Dermis blood vessel endothelial cell (primary cell): ENCODE measurements at places on chromosomes 5 and 9. TPM values are rescaled to one million over a fixed set of nuclear protein-coding genes. Genes with fewer than 3 reads are reported as not detected.

GRCh38 chr9:115192835-115193525 is 75.0 kb upstream of the TNC start:
- no peak for DNase-seq

DNA sequence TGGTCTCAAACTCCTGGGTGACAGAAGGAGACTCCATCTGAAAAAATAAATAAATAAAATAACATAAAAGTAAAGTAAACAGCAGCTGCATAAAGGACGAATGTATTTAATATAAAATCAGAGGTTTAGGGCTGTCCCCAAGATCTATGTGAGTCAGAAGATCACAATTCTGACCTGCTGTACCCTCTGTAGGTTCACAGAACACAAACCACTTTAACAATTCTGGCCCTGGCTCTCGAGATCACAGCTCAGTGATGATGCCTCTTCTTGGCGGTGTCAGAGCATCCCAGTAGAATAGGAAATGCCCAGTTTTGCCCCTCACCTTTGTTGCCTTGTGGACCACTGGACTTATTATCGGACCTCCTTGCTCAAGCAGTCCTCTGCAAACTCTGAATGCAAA is 380.9 kb downstream of the TLE1 start:
- no peak for DNase-seq

GRCh38 chr5:75078027-75078426 is 25.7 kb upstream of the GCNT4 start:
- DNase-seq = no peak

DNA sequence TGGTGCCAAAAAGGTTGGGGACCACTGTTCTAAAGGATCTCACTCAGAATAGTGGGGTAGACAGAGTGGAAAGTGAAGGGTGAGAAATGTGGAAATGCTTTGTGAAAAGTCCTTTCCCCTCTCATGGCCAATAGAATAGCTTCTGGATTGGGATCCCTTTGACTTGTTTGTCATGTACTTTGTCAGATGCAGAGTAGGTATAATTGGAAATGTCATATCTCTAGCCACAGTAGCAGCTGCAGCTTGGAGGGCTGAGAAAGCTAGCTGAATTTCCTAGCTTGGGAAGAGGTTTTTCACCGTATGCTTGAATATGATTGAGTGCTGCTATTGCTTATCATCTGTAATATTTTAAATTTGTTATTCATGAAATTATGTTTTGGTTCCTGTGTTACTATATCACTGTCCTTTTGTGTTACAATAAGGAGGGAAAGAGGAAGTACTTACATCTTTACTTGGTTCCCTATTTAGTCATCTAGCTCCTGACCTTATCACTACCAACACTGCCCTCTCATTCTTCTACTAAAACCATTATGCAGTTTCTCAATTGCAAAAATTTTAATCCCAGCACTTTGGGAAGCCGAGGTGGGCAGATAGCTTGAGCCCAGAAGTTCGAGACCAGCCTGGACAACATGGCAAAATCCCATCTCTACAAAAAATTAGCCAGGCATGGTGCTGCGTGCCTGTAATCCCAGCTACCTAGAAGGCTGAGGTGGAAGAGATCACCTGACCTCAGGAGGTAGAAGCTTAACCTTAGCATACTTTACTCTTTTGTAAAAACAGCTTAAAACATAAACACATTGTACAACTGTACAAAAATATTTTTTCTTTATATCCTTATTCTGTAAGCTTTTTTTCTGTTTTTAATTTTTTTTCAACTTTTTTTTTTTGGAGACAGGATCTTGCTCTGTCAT is 12.4 kb downstream of the SLC30A5 start:
- DNase-seq = no peak

DNA sequence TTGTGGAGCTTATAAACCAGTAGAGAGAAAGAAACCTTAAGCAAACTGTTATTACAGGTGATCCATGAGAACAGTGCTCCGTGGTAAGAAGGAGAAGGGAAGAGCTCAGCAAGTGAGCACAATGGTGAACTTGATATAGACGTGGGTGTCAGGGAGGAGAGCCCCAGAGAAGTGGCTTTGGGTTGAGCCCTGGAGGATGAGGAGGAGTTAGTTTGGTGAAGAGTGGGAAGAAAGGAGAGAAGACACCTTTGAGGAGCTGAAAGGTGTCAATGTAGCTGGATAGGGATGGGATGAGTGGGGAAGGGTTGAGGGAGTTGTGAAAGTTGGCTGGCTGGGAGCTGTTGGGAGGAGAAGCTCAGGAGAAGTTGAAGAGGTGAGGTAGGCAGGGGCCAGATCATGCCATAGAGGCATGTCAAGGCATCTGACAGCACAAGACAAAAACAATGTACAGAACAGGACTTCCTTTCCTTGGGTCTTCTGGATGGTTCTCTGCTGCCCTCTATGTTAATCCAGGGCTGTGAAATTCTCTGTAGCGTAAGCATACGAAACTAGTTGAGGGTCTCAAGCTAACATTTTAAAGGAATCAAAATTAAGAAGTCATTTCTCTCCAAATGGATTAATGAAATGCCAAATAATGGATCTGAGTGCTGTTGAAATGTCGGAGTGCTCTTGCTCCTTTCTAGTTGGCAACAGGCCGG is 501.9 kb downstream of the KDM4C start:
- no peak for DNase-seq

- no peak for DNase-seq
These were observed 375.7 kb upstream of the CCNH start for GRCh38 chr5:87788416-87788815.

DNA sequence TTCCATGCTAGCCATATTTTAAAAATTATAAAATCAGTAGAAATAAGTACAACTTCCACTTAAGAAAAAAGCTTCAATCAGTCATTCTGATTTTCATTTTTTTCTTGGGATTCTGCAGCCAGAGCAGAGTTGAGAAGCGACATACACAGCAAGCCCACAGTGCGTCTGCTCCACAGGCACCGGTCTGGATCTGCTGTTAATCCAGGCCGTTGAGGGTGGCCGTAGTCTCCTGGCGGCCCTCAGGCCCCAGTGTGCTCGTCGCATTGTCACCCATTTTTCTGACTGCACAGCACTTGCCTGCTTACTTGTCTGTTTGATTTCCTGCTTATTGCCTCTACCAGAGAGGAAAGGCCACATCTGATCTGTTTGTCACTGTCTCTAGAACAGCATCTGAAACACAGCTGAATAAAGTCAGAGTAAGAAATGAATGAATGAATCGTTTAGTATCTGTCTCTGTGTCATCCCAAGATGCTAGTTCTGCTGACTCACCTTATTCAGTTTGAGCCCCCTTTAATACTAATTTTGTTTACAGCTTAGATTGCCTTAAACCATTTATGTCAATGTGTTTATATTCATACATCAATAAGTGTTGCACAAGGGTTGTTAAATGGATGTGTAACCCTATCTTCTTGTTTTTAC is 11.6 kb upstream of the ASPN start:
- no peak for DNase-seq

DNA sequence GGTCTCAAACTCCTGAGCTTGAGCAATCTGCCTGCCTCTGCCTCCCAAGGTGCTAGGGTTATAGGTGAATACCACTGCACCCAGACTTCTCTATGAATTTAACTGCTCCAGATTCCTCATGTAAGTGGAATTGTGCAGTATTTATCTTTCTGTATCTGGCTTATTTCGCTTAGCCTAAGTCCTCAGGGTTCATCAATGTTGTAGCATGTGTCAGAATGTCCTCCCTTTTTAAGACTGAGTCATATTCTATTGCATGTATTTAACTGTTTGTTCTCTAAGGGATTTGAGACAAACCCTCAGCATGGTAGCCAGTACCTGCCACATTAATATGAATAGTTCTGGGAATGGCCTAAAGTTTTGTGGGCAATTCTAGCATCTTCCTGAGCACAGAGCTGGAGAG is 53.9 kb upstream of the TUT7 start:
- no peak for DNase-seq

GRCh38 chr9:113929634-113930389 is 53.7 kb downstream of the ZNF618 start:
- peak; percentile 97 for DNase-seq

- peak; percentile 26 for DNase-seq
These were observed 165.0 kb upstream of the MPDZ start for GRCh38 chr9:13444245-13445102.

GRCh38 chr9:94980947-94981722 is 254.6 kb downstream of the AOPEP start:
- no peak for DNase-seq

GRCh38 chr9:36317766-36318165 is 59.5 kb upstream of the GNE start:
- DNase-seq = peak; percentile 20

DNA sequence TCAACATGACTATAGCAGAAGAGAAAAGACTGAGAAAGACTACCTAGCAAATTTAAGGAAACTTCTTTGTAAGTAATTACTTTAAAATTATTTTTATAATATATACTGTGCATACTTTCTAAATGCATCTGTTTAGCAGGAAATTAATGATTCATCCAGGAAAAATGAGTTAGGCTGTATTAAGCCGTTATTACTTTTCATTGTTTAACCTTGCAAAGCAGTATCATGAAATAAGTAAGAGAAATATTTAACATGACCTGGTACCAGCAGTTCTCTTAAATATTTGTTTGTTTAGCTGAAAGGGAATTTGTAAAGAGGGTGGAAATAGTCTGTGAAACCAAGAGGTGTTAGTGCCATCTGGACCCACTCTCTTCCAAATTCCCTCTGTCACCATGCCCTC is 175.0 kb downstream of the GNAQ start:
- peak; percentile 57 for DNase-seq

GRCh38 chr9:104948277-104948676 is 20.3 kb upstream of the ABCA1 start:
- DNase-seq = no peak

DNA sequence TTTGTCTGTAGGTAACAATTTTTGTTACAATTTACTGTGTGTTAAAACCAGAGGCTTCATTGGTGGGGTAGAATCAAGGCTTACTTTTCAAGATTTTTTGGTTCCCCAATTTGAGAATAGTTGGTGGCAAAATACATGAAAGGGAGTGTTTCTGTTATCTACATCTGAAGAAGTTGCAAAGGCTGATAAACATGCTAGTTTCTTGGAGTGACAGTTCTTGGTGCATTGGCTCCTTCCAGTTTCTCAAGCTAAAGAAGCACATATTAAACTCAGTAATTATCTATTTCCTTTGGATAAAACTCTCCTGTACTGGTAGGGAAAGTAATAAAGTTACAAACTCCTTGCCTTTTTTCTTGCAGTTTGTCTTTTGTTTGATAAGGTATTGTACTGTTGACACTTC is 5.9 kb downstream of the MACIR start:
- DNase-seq = no peak

DNA sequence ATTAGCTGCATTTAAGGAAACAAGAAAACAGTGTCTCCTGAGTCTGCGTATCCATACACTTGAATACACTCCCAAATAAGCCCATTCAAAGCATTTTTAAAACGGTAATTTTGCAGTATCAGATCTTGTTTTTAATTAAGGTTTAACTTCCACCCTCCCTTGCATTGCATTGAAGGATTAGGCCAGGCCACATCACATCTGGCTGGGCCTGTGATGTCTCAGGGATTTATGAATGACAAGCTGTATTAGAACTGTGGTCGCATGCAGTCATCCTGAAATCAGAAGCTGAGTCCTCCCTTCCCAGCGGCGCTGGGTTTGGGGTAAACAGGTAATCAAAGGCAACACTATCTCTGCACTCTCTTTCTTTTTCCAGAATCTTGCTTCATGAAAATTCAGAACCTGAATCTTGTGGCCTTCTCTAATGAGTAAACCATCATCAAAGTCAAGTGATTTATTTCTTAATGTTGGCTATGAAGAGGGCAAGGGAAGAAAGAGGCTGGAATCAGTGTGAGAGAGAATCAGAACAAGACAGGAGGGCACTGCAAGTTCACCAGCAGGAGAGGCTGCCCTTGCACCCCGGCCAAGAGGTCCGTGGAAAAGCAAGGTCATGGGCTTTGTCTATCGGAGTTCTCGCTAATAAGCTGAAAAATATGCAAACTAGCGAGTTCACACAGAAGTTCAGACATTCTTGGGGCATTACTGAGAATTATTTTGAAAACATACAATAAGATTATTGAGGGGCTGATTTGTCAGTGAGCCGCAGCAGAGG is 80.0 kb upstream of the ZSWIM6 start:
- no peak for DNase-seq

GRCh38 chr9:136754059-136754572 is 3.9 kb downstream of the LCN8 start:
- no peak for DNase-seq

DNA sequence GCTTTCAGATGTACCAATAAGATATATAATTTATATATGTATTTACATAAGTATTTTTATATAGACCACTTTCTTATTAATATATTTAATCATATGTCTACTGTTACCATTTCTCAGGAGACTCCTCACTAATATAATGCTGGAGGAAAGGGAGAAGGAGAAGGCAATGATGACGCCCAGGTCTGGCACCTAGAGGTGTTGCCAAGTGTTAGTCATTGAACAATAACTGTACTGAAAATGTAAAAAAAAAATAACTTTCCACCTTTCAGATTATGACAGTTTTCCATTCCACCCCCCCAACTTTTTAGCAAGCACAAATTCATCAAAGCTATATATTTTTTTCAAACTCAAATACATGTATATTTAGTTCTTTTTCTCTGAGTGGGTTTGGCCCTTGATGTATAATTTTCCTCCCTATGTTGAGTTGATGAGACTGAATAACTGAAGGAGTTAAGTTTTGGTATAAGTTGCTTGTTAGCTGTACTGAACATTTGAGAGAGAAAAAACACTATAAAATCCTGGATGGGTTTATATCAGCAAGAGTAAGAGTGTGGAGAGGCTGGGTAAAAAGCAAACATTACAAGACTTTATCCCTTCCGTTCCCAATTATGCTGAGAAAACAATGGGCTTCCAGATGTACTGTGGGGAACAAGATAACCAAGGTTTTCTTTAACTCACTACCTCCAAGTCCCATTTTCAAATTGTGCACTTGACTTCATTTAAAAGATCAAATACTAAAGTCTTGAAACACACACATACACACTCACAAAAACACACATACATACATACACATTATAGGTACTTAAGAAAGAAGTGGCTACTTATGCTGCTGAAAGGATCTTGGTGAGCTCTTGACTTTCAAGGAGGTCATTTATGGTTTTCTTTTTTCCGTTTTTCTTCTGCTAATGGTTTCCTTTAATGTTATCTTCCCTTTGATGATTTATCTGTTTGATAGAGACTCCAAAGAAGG is 142.8 kb upstream of the IFNE start:
- peak; percentile 29 for DNase-seq

- DNase-seq = no peak
These were observed 62.4 kb downstream of the TAF11L14 start for GRCh38 chr5:17696627-17697026.

- DNase-seq = peak; percentile 35
These were observed 16.3 kb upstream of the SLC12A7 start for GRCh38 chr5:1127959-1128785.

- DNase-seq = no peak
These were observed 19.3 kb downstream of the PGGT1B start for GRCh38 chr5:115243412-115243811.

- DNase-seq = no peak
These were observed 113.2 kb downstream of the EGFLAM start for GRCh38 chr5:38371596-38371995.

Gene ARL10
- 14.7 and 15.0 TPM in 2 replicates for total RNA-seq

Gene LCN12
- total RNA-seq = not detected in 2 replicates

Gene C9orf50
- not detected in 2 replicates for total RNA-seq

Gene C5orf52
- total RNA-seq = not detected in 2 replicates

Gene SPINK9
- not detected in 2 replicates for total RNA-seq

Gene CENPP
- 2.9 and 3.3 TPM in 2 replicates for total RNA-seq

Gene CAMK2A
- not detected in 2 replicates for total RNA-seq

Gene NR6A1
- total RNA-seq = 2.9 TPM in 2 replicates

Gene PHYHD1
- total RNA-seq = 0.85 TPM in 1 of 2 replicates, not detected in the other

Gene TCF7
- 0.19 and 0.34 TPM in 2 replicates for total RNA-seq

Gene FRRS1L
- under 0.01 and 0.05 TPM in 2 replicates for total RNA-seq

Gene PDCD1LG2
- 3.4 and 4.4 TPM in 2 replicates for total RNA-seq

Gene F2RL1
- 24.0 and 30.0 TPM in 2 replicates for total RNA-seq

Gene PDLIM4
- 31.0 and 51.6 TPM in 2 replicates for total RNA-seq

Gene CRHBP
- total RNA-seq = 0.17 and 0.19 TPM in 2 replicates
